ENCODE measurements at places on chromosomes 2 and 18. TPM values are rescaled to one million over a fixed set of nuclear protein-coding genes. Genes with fewer than 3 reads are reported as not detected.
A peak's percentile ranks its signal among the peaks of the same experiment; 100 is the strongest.

Gene KIAA2012
- total RNA-seq, result not detected

Gene CRACDL
- 0.72 TPM for total RNA-seq

Gene CD28
- total RNA-seq, result 0.11 TPM

Gene SMC6
- total RNA-seq, result 39.9 TPM

Gene SERPINB11
- not detected for total RNA-seq

Gene EN1
- total RNA-seq, result not detected

Gene MYO1B
- total RNA-seq, result 39.0 TPM

Gene ERFE
- 6.3 TPM for total RNA-seq

Gene LAMA1
- total RNA-seq, result 60.7 TPM

GRCh38 chr2:105598829-105599698, 145.6 kb upstream of the NCK2 start:
- no peak for DNase-seq

DNA sequence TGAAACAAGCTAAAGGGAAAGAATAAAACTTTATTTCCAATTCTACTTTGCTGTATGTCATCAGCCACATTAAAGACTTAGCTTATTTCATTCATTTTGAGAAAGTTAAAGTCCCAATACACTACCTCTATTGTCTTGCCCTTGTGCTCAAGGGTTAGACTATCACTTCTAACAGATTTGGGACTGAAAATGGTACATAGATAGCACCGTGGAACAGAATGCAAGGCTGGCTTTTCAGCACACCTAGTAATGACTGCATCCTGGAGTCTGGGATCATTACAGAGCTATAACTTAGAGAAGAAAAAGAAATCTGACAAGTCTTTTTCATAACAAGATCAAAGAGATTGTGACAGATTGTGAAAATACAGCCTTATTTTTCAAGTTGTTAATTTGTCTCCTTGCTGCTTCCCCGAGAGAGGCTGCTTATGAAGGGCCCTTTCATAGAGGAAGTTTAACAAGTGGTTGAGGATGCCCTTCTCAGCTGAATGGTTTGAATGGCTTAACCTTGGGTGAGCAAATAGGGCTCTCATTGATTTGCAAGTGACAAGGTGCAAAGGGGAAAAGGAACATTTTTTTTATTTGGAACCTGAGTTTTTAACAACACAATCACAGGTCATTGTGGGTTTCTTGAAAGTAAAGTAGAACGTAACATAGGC, 371.8 kb downstream of the EPHA4 start:
- no peak for DNase-seq

DNA sequence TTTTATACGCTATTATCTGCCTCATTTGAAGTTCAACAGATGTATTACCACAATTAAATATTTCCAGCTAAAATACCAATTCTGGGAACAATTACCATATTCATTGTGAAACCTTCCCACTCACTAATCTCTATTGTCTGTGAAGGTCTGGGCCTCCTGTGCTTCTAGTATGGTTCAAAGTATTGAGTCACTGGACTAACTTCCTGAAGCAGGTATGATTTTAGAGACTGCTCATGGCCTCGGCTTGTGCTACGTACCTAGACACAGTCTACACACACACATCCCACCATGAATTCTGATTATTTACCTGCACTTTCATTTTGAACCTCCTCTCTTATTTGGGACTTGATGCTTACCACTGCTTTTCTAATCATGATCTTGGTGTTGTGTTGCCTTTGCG, 180.7 kb upstream of the EPHA4 start:
- no peak for DNase-seq

DNA sequence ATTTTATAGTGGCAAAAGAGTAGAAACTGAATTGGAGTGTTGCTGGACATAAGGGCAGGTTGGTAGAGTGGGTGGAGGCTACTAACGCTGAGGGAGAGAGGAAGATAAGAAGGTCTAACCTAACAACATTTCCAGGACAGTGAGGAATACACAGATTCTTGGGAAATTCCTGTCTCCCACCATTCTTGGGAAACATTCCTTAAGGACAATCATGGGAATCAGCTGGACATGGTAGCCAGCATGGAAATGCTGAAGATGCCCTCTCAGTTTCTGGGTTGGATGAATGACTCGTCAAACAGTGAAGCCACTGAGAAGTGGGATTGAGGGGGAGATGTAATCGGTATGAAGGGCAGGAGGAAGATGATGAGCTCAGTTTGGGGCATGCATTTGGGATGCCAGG, 265.4 kb downstream of the AFF3 start:
- no peak for DNase-seq

DNA sequence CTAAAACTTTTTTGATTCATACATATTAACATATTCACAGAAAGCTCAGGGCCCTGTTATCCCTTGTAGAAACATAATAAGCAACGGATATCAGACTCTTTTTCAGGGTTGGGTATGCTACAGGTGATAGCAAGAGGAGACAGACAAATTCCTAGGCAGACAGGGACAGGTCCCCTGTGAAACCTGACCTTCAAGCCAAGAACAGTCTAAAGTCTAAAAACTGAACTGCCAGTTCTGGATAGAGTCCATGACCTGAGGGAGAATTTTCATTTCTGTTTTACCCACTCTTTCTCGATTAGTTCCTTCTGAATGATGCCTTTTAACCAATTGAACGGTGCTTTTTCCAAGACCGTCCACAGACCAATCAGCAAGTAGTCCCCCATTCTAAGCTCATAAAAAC, 54.2 kb downstream of the RIT2 start:
- DNase-seq, result no peak

DNA sequence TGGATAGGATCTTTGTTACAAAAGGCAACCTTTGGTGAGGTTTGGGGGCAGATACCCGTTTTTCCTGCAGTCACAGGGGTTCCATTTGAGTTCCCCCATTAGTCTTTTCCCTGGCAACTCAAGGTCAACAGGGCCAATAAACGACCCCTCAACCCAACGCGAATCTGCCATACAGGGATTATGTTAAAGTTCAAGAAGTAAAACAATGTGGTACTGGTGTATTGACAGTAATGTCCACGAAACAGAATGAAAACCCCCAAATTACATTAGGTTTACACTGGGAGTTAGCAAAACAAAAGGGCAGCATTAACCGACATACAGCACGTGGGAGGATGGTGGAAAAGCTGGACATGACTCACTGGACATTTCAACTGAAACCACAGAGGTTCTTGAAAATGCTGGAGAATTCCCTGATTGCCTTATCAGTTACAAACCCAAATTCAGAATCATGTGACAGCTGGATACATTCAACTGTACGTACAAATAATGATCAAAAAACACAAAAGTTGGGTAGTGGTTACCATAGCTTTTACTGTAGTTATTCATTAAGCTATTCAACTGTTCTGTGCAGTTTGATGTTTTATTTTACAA, 4.9 kb upstream of the IMP4 start:
- DNase-seq, result no peak

DNA sequence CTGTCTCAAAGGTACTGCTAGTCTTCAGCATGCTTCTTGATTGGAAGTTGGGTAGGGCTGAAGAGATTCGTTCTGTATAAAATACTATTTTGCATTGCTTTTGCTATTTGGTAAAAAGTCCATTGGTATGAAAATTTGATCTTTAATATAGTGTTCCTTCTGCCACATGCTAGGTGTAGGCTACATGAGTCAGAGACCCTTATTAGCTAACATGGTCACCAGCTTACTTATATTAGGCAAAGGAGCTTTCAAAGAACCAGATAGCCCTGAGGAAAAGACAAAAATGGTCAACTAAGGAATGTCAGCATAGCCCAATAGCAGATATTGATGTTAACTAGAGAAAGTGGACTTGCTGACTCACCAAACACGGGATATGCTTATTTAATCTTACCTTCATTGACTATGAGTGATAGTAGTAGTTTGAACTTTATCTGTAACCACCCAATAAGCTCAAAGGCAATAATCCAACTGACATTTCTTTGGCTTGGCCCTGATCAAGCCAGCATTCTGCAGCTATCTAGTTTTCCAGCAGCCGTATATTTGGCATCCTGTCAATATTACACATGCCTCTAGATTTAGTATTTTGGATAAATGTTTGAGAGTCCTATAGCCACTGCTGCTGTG, 110.0 kb downstream of the TPGS2 start:
- DNase-seq, result no peak

DNA sequence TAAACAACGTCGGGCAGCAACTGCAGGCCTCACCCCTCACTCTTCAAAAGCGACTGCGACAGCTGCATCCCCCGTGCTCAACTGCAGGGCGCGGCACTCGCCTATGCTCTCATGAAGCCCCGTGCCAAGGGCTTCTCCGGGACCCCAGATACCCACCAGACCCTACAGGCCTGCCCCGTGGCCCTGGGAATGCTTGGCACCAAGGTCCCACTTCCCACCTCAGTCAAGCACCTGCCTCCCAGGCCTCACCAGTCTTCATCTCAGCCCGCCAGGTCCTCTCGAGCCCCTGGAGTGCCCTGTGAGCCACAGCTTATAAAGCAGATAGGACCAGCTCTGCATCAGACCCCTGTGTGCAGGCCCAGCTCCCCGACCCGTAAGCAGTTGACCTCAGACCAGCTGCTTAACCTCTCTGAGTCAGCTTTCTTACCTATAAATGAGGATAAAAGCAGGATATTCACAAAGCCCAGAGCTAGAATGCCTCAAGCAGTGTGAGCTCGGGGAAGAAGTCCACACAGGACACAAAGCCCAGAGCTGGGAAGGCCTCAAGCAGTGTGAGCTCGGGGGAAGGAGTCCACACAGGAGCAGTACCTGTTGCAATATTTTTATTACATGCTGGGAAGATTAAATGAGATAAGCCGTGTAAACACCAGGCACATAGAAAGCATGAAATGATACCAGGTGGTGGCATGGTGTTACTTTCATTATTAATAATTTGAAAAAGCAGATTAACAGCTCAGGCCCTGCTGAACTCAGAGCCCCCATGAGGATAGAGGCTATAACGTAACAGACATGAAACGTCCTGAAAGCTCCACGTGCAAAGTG, 96.9 kb downstream of the HDAC4 start:
- DNase-seq, result no peak

DNA sequence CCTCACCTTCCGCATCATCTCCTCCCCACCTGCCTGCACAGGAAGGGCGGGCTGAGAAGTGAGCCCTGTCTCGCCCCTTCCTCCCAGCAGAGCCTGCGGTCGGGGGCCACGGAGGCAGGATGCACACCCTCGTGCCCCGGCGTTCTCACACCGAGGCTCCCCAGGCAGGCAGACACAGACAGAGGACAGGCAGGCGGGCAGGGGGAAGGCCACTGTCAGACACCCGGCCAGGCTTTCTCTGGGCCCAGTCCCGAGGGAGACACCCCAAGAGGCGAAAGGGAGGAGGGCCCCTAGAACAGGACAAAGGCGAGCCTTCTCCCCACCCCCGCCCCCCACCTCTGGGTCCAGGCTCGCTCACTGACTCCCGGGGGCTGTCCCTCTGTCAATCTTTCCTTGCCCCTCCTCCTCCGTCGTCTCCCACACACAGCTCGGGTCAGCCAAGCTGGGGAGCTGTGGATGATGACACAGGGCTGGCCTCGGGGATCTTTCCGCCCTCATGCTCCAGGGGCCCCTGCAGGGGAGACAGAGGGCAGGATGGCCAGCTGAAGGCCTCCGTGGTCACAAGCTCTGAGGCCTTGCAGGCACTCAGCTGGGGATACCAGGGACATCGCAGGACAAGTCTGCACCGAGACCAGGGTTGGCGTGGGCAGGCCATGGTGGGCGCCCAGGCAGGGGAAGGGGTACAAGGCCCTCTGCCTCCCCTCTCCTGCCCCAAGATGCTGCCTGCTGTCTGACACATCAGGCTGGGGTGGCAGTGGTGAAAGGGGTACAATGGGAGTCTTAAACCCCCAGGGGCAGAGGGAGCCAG, 24.9 kb downstream of the BIN1 start:
- DNase-seq, result no peak

GRCh38 chr18:23266717-23267446, 131.6 kb downstream of the CABLES1 start:
- no peak for DNase-seq

DNA sequence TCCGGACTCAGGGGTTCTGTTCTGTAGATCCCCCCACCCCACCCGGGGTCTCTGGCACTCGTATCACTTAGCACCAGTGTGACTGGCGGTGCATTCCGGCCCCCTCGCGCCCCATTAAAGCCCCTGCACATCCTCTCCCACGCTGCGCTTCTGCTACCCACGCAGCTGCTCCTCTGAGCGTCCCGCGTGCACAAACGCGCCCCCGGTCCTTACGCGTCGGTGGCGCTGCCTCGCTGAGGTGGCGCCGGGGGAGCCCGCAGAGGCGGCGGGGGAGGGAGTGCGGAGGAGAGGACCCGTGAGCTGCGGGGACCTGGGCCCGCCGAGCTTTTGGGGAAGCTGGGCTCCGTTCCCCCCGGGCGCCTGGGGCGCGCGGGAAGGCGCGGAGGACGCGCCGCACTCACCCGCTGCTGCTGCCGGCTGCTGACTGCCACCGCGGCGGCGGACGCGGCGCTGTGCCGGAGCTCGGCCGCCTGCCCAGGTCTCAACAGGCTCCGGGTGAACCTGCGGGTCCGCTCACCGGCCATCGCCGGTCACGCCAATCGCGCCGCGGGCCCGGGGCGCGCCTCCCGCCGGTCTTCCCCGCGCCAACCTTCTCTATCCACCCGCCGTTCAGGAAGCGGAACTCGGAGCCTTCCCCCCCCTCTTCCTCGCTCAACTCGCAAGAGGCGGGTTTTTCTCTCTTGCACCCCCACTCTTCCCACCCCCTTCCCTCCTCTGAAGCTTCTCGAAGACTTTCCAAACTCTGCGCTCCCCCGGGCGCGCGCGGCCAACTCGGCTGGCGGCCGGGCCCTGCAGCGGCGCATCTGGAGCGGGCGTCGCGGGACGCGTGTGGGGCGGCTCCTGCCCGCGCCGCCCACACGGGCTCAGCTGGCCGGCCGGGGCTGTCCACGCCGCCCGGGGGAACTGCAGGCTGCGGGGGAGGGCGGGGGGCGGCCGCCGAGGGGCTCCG, at the start of gene DOCK10:
Gene DOCK10, minus strand, starts transcription at position 618 of the 949 bp plus-strand sequence. Its CDS starts 94 bp downstream, at position 524.
- peak; percentile 39 for DNase-seq

GRCh38 chr2:64111426-64111825, 32.8 kb downstream of the PELI1 start:
- DNase-seq, result no peak

DNA sequence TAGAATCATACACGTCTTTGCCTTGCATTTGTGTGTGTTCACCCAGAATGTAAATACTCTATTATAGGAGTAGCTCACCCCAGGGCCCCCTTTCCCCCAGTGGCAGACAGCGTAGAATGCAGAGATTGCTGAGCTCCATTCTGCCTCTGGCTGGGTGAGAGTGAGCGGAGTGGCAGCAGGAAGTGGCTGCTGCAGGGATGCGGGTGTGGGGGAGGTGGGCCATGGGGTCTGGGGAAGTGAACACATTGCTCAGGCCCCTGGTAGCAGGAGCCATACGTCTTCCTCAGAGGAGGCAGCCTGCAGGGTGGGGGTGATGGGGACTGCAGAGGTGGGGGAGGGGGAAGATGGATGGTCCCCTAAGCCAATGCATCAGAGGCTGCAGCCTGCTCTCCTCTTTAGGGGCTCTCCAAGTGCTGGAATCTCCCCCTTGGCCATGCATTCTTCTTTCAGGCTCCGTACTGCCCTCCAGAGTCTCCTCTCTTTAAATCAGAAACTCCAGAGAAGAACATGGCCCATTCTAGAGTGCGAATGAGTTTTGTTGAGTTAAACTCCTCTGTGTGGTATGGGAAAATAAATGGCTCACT, 72.2 kb downstream of the CELF4 start:
- no peak for DNase-seq

DNA sequence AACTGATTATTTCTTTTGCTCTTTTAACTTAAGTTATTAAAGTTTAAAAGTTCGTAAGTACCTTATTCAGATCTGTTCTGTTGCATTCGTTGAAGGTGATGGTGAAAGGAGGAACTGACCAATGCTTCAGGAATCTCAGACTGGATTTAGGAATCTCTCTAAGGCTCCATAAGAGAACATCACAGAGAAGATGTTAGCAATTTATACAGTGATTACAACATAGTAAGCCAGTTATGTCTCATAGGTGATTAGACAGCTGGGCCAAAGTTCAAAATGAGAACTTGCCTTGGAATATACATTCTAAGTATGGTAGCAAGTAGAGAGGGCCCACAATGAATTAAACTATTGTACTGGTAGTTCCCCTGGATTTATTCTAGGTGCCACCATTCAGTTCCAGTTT, 3.2 kb downstream of the MARS2 start:
- no peak for DNase-seq

Measured in WTC11 (cell line).